ENCODE measurements at places on chromosomes 6 and 20.

DNA sequence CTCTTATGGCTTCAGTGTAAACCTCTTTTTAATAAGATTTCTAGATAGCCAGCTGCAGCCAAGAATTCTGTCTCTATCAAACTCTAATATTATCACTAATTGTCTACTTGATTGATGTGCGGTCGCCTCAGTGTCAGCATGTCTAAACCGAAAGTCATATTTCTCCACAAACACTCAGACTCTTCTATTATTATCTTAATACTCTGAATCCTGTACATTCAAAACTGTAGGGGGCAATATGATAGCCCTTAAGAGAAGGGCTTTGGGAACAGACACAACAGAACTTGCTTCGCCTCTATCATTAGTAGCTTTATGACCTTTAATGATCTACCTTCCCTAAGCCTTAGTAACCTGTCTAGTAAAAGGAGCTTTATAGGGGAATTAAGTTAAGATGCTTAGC, 379.7 kb upstream of the PTCHD4 start:
- no peak for DNase-seq

- DNase-seq = no peak
These were observed 5.7 kb upstream of the TENT5A start for GRCh38 chr6:81758221-81758620.

GRCh38 chr6:35687658-35688604, 784 bp downstream of the FKBP5 start:
- no peak for DNase-seq

GRCh38 chr6:133595111-133595761, 293.7 kb upstream of the TCF21 start:
- no peak for DNase-seq

DNA sequence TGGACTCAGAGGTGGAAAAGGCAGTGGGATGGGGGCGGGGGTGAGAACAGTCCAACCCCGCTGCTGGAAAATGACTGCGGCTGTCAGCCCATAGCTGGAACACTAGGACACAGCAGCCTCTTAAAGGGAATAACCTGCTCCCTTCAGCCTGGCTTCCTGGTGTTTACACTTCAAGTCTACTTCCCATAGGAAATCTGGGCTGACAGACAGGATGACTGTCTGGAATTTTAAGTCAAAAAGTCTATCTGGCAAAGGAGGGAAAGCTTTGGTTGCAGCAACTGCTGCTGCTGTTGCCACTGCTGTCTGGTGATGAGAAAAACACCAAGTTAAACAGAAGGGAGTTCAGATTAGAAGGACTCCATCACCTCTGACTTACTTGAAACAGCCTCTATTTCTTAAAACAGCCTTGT, 44.9 kb downstream of the TNFRSF21 start:
- DNase-seq = no peak

DNA sequence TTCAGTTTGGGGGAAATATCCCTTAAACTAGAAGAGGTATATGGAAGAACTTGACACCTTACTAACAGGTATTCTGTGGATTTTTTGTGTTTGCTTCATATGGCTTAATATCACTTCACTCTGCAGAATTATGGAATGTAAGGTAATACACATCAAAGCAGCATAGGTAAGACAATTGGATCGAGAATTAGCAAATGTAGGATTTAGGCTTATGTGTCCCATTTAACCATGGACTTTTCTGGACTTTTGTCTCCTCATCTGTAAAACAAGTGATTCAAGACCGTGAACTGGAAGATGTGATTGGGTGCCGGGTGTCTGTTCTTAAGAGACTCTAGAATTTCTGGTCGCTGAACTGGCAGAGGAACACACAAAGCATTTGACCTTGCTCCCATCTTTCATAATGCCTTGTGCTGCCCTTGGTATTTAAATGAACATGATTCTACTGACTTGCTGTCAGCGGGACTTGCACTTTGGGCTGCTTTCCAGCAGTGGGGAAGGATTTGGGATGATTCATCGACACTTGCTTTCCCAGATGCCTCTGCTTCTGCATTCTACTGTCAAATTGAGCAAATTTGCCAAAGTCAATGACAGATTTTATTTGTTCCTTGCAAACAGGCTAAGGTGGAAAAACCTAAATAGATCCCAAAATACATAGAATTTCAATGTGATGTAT, 199.8 kb downstream of the PLCB1 start:
- peak; percentile 6 for DNase-seq

DNA sequence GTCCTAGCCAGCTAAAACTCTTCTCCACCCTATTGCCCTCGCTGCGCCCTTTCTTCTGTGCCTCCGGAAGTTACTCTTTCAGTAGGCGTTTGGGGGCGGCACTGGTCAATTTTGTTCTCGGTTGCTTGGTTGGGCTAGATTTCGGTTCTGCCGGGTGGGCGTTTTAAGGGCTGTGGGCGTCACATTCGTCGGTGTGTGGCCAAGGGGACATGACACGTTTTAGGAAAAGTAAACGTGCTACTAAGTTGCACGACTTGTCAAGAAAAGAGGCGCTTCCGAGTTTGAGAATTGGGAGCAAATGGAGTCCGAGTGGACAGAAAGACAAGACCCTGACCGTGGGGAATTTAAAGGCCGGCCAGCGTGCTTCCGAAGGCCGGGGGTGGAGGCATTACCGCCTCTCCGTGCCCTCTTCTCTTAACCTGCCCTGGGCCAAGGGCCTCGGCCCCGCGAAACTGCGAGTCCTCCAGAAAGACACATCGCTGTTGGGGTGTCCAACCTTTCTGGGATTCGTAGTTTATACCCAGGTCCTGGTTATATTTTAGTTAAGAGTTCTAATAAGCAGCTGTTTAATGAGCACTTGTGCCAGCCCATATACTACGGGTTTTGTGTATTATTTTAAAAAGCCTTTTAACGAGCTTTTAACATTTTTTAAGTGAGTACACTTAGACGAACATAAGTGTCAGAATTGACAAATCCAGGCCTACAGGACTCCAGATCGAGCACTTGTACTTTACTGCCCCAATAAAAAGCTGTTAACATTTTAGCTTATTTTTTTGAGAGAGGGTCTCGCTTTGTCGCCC, 664 bp upstream of the BAG6 start:
- DNase-seq = peak; percentile 95
